ENCODE measurements at places on chromosomes 16 and 17.

GRCh38 chr16:65002265-65002664, 119.6 kb downstream of the CDH11 start:
- DNase-seq: peak; percentile 76

DNA sequence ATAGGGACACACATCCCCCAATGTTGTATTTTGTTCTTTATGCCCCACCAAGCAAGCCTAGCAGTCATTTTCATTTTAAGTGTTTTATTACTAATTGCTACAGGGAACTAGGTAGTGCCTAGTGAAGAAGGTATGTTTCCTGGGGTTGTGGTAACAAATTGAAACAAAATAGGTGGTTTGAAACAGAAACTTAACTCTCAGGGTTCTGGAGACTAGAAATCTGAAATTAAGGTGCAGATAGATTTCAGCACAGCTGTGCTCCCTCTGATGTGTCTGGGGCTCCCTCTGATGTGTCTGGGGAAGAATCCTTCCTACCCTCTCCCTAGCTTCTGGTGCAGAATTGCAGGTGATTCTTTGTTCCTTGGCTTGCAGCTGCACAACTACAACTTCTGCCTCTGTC, 390.1 kb downstream of the ZFHX3 start:
- DNase-seq: no peak

DNA sequence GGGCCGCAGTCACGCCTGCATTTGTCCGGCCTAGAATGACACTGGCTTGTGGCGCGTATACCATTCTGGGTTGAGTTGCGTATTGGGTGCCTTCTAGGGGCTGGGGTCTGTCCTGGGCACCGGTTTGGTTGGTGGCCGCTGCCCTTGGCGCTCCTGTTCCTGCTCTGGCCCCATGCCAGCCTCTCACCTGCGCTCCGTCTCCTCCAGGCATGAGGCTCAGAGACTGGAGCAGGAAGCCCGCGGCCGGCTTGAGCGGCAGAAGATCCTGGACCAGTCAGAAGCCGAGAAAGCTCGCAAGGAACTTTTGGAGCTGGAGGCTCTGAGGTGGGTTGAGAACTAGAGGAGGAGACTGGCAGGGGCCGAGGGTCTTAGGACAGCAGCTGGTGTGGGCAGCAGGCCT, 17.4 kb downstream of the CDIPT start:
- DNase-seq: no peak

DNA sequence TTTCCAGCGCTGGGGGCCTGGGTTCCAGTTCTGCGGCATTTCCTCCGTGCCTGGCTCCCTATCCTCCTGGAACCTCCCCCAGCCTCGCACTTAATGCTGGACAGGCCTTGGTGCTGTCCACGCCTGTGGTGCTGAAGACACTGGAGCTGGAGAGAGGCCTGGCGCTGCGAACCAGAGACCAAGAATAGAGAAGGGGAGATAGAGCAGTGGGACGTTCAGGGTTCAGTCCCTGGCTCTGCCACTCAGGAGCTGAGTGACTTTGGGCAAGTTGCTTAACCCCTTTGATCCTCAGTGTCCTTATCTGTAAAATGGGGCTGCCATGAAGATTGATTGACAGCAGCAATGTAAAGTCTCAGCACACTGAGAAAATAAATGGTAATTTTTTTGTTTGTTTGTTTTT, 11.9 kb downstream of the SBK1 start:
- no peak for DNase-seq

DNA sequence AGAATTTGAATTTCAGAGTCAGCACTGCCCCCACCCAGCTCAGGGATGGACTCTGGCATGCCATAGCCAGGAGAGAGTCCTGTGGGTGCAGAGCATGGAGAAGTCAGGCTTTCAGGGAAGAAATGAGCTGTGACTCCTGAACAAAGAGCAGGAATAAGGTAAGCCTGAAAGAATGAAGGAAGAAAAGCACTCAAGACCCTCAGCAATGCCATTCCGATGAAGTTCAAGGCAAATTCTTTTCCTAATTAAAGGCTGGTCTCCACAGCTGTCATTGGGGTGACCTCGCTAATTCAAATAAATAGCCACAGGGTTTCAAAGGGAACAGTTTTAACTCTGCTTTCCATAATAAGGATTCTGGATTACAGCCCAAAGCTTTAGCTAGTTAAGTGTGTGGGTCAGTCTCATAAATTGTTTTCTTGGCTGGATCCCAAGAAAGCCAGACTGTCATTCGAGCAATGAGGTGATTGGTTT, 31.7 kb downstream of the TOM1L2 start:
- DNase-seq: no peak

DNA sequence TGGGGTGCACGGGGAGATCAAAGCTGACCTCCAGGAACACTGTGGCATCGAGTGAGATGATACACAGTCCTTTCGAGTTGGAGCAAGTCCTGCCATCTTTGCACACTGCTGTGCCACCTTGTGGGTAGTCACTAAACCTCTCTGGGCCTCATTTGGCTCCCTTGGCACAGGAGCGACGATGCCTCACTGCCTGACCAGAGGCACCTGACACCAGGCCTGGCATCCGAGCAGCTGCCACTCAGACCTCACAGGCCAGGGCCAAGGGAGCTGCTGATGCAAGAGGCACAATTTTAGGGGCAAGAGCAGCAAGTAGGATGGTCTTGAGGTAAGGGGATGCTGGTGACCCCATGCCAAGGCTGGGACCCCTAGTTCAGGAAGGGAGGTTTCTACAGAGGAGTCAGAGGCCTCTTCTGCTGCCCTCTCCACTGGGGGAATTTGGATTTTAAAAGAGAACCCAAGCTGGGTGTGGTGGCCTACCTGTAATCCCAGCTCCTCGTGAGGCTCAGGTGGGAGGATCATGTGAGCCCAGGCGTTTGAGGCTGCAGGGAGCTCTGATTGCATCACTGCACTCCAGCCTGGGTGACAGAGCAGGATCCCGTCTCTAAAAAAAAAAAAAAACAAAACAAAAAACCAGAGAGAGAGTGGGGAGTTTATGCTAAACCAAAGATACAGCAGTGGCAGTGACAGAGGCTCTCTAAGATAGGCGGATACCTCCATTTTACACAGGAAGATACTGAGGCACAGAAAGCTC, 6.7 kb upstream of the ADGRG1 start:
- DNase-seq: no peak

DNA sequence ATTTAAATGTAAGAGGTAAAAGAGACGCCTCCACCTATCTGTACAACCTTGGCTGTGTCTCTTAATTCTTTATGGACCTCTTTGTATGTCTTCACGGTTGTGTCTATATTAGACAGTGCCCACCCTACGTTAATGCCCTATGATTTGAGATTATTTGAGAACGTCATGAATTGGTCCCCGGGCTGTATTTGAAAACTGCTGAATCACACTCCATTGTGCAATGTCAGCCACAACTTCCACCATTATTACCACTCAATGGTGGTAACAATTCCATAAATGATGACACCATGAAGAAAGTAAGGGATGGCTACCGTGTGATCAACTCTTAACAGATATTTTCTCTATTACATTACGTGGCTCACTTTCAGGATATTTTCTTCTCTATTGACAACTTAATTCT, 182.4 kb upstream of the RBFOX1 start:
- DNase-seq: no peak

GRCh38 chr17:71869293-71869692, 251.5 kb upstream of the SOX9 start:
- no peak for DNase-seq

DNA sequence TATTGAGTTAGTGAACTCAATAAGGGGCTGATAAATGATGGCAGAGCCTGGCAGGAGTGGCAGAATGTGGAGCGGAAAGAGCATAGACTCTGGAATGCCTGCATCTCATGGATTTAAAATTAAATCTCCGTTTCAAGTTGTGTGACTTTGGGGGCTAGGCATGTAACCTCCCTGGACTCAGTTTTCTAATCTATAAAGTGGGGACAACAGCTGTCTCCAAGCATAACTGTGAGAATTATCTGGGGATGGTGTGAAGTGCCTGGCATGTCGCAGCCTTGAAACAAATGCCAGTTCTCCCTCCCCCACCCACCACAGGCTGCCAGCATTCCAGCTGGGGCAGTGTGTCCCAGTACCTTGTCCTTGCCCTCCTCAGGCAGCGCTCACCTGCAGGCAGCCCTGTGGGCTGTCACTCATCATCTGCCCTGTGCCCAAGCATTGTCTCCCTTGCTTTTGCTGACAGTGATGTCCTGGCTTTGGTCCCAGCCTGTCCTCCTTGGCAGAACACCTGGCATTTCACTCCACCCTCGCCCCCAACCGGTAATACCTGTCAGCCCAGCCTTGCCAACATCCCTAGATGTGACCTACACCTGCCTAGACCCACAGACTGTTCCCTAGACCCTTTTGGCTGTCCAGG, 129.6 kb downstream of the MRM1 start:
- DNase-seq: no peak

- no peak for DNase-seq
Observed at GRCh38 chr17:48123111-48123510, 15.5 kb downstream of the SNX11 start.

GRCh38 chr17:75777296-75777922, 7.2 kb upstream of the UNK start:
- no peak for DNase-seq

DNA sequence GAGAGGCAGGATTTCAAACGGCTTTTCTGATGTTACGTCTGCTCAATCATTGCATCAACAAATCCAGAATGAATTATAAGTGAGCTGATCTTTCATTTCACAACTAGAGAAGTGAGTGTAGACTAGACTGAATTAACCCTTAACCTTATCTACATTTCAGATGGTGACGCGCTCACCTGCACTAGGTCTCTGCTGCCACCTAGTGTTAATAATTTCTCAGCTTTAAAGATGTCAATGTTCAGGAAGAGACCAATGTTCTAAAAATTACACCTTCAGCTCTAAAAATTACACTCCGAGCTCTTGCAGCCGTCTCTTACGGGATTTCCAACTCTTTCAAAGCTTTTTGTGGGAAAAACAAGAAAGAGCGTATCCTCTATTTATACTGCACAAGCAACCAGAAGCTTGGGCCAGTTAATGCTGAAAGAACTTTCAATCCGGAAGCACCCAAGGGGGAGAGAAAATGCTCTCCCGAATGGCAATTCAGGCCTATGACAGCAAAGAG, 88.2 kb upstream of the FA2H start:
- no peak for DNase-seq

DNA sequence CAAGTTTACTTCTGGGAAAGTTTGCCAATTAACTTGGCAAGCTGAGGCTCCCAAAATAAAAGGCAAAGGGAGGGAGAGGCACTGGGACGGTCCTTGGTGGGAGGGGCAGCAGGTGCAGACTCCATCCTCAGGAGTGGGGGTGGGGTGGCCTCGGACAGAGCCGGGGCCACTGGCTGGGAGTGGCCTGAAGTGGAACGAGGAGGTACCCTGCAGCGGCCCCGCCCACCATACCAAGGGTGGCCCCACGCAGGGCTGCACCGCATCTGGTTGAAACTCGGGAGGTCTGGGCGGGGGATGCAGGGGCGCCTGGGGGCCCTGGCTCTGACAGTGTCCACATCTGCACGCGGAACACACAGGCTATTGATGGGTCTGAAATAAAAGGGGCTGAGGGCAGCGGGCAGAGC, 42.4 kb upstream of the SLC38A10 start:
- DNase-seq: no peak
